ENCODE measurements at places on chromosomes 11 and 22.

DNA sequence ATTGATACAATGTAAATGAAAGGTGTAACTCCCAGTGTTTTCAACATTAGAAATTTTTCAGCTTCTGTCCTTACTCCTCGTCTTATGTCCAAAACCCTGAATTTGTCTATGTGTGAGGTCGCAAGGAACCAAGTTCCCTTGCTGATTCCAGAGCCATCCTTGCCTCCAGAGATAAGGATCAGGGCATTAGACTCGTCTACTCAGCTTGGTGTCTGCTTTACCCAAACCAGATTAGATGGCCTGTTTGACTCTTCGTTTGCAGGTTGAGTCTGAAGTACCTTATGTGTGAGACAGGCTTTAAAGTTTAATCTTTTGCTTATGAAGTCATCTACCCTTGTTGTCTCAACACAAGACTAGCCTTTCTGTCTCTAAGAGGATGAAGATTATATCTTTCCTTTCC, 55.6 kb downstream of the SPECC1L start:
- DNase-seq = no peak

DNA sequence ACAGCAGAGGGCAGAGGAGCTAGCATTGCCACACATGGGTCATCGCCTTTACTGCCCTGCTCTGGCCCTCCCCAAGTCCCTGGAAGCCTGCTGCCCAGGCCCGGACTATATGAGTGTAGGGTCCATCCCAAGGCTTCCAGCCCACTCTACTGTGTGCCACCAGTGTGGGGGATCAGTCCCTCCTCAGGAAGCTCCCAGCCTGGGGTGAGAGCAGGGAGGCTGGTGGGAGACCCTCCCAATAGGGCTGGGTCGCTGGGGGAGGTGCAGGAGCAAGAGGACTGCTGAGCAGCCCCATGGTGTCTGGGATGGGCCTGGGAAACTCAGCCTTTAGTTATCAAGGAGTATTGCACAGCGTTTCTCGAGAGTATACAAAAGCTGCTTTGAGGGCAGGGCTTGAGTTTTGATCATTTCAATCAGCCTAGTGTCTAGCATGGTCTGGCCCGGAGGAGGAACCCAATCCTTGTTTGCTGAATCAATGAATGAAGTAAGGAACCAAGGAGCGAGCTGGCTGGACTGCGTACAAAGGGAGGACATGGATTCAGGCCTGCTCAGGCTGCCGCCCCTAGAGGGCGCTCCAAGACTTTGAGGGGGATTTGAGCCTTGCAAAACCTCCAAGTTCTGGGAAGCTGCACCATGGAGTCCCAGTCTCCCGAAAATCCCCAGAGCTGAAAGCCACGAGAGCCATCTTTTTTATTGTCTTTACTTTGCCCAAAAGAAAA, 89.0 kb upstream of the PARVA start:
- DNase-seq = peak; percentile 54

- no peak for DNase-seq
Observed at GRCh38 chr11:15675683-15676082, 561.0 kb downstream of the INSC start.

DNA sequence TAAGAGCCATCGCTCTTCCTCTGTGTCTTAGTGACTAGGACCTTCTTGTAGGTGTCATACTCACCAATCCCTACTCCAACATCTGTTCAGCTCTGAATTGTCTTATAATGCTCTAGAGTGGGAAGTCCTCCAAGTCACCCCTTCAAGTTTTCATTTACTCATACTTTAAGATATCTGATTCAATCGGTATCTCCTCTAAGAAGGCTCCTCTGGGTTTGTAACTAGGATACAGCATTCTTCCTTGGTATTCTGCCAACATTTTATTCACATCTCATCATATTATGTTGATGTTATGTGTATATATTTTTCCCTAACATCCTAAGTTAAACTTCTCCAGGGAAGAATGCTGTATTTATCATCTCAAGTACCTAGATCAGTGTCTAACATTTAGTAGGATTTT, 662.1 kb downstream of the NTM start:
- no peak for DNase-seq

DNA sequence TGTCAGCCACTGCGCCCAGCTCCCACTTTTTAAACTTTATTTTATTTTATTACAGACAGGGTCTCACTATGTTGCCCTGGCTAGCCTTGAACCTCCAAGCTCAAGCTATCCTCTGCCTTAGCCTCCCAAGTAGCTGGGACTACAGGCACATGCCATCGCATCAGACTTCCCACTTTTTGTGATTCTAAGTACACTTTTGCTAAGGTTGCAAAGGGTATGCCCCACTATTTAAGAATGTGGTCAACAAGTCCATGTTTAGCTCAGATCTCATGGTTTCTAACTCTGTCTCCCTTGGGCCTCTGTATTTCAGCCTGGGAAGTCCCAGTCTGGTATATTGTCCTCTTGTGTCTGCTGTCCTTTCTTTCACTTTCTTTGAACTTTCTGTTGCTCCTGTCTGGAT, 35.3 kb downstream of the EXPH5 start:
- DNase-seq = peak; percentile 18

DNA sequence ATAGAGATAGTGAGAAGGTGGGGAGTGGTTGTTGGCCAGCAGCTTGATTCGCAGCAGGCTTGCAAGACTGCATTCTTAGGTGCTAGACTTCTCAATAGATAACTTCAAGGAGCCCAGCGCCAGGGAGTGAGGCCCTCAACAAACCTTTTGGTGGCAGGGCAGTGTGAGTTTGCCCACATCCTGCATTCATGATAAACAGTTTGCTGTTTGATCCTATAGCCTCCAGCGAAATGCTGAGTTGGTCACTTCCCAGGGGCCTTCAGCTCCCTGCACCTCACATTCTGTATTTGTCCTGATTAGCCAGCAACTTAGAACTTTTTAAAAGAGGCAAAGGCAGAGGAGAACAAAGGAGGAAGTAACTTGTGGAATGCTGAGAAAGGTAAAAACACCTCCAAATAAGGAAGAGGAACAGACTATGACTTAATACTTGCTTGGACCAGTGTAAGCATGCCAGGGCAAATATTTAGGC, 25.1 kb downstream of the OR10A6 start:
- DNase-seq = no peak

DNA sequence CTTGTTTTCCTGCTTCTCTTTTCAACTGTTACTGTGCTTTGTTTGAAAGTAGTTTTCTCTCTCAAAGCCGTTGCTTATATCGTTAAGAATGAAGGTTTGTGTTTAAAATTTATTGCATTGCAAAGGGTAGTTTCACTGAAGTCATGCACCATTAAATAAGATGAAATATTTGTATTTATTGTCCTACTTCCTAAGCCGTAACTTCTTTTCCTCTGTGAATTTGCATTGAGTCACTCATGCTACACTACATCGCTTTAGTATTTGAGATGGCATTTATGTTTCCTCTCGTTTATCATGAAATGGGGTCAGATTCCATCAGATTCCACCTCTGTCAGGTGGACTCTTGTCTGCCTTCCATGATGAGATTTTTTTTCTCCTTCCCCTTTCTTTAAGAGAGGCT, 65.8 kb upstream of the RASSF10 start:
- DNase-seq = no peak

DNA sequence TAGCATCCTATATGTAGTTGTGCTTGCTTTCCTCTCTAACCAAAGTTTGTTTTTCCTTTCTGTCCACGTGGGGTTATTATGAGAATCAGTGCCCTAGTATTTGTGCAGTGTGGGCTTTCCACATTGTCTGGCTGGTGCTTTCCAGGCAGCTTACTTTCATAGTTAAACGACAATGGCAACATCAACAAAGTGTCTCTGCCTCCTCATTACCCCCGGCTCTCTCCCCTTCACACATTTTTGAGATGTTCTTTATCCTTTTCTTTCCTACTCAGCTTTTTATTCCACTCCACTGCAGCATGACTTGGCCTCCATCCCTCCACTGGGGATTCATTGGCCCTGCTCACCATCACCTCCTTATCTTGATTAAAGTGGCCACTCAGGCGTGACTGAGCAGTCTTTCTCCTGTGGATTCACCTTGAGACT, 19.1 kb downstream of the SPECC1L start:
- no peak for DNase-seq

DNA sequence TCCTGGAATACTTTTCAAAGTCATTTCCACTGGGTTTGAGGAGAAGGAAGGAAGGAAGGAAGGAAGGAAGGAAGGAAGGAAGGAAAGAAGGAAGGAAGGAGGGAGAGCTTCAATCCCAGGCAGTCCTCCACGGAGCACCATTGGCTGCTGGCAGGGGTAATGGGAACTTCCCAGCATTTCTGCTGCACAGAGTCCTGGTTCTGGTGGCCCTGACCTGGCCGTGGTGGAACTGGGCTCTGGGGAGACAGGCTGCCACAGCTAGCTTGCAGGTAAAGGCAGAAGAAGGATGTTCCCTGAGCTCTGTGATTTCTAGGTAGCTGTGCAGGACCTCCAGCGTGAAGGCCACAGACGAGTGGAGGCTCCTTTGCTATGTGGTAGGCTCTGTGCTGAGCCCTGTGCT, 10.6 kb downstream of the PKNOX2 start:
- DNase-seq = no peak

DNA sequence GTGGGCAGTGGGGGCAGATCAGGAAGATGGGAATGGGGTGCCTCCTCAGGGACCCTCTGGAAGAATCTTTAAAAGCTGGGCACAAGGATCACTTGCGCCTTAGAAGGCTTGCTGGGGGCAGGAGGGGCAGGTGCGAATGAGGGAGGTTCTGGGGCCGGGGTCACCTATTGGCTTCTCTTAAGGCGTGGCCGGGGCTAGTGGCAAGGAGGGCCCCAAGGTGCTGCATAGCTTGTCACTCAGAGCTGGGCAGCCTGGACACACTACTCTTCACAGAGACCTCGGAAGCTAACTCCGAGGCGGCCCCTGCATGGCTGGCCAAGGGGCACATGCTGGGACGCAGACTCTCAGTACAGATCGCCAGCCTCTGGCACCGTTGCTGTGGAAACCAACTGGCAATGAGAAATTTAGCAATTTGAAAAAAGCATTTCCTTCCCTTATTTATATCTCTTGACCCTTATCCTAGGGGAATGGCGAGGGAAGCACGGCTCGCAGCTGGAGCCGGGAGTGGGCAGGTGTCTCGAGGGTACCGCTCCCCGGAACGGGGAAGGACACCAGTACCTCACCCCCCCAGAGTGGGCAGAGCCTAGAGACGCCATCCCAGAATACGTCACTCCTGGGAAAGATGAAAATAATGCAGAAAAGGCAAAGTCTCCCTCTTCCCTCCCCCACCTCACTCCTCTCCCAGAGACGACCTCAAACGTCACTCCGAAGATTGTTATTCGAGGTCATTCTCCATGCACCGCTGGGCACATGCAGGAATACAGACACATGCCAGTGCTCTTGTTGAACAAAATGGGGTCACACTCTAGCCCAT, 188.1 kb downstream of the CTTN start:
- DNase-seq = no peak
